Foreskin fibroblast (primary cell): ENCODE measurements at places on chromosomes 2 and 18.

GRCh38 chr2:240131296-240131695 lies 4.8 kb downstream of the COPS9 start:
- DNase-seq, result no peak

DNA sequence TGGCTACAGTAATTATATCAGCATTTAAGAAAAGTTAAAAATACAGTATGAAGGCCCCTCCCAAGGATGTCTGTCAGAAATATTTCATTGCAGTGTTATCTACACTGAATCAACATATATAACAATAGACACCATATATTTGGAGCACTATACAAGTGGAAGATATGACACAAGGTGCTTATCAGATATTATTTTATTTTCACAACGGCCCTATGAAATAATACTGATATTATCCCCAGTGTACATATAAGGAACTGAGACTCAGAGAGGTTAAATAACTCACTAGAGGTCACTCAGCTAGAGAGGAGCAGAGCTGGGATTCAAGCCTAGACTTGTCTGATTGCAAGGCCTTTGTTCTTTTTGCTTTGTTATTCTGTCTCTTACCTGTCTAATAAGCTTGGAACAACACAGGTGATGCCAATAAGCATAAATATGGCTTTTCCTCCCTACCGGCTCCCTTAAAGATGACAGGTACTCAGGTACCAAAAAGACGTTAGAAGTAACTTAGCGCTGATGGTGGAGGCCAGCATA lies 4.7 kb upstream of the SLC40A1 start:
- DNase-seq, result no peak

GRCh38 chr18:28411806-28412205 lies 234.9 kb upstream of the CDH2 start:
- peak; percentile 11 for DNase-seq

- no peak for DNase-seq
Observed at GRCh38 chr2:231475965-231476364, 11.7 kb upstream of the NCL start.

DNA sequence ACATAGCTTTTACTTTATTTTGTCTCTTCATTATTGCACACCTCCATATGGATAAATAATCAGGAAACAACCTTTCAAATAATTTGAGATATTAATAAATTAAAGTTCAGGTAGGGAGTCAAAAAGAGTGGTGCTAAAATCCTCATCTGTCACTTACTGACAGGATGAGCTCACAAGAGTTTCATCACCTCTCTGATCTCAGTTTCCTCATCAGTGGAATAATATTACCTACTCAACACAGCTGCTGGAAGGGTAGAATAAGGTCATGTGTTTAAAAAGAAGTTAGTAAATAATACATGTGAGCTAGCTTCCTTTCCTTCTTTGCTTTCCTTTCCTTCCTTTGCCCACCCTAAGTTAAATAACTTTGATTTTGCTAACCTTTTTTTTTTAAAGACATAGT lies 61.9 kb downstream of the RDH14 start:
- DNase-seq, result no peak

- DNase-seq, result peak; percentile 54
Observed at GRCh38 chr2:238513346-238513745, 86.6 kb downstream of the ASB1 start.

DNA sequence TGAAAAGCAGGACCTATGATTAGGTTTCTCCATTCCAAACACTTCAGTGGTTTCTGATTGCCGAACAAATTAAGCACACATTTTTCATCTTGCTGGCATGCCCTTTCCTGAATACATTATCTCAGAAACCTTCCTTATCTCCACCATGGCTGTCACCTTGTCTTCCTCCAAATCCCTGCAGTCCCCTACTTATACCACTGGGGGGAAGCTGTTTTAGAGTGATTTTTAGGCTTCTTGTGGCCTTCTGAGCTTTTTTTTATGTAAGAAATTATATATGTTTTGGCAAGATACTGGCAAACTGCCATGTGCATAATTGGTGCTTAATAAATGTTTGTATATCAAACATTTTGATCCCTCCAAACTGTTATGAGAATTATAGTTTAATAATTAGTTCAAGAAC lies 229.2 kb downstream of the MYT1L start:
- DNase-seq, result no peak

DNA sequence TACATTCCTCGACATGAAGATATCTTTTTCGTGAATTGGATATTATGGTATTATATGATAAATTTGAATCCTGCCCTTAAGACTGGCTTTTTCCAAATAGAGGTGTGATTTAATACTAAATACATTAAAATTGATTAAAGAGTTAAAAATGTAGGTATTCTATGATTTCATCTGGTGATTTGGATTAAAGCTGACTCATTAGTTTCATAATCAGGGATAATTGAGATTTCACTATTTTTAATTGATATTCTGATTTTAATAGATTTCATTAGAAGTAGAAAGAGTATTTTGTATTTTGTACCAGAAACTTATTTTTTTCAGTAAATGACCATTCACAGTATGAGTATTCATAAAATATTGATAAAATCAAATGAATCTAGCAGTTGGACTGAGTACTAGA lies 524.1 kb downstream of the PLCL1 start:
- no peak for DNase-seq

DNA sequence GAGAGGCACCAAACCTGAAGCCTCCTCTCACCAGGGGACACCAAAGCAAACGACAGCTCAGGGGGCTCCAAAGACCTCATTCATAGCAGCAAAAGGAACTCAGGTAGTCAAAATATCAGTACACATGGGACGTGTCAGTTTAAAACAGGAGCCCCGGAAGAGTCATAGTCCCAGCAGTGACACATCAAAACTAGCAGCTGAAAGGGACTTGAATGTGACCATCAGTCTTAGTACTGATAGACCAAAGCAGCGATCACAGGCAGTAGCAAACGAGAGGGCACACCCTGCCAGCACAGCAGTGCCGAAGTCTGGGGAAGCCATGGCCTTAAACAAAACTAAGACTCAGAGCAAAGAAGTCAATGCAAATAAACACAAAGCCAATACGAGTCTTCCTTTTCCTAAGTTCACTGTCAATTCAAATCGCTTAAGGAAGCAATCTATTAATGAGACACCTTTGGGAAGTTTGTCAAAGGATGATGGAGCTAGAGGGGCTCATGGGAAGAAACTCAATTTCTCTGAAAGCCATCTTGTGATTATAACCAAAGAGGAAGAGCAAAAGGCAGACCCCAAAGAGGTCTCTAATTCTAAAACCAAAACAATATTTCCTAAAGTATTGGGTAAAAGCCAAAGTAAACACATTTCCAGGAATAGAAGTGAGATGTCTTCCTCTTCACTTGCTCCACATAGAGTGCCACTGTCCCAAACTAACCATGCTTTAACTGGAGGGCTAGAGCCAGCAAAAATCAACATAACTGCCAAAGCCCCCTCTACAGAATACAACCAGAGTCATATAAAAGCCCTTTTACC lies 1.2 kb downstream of the GALNT5 start:
- DNase-seq, result no peak

DNA sequence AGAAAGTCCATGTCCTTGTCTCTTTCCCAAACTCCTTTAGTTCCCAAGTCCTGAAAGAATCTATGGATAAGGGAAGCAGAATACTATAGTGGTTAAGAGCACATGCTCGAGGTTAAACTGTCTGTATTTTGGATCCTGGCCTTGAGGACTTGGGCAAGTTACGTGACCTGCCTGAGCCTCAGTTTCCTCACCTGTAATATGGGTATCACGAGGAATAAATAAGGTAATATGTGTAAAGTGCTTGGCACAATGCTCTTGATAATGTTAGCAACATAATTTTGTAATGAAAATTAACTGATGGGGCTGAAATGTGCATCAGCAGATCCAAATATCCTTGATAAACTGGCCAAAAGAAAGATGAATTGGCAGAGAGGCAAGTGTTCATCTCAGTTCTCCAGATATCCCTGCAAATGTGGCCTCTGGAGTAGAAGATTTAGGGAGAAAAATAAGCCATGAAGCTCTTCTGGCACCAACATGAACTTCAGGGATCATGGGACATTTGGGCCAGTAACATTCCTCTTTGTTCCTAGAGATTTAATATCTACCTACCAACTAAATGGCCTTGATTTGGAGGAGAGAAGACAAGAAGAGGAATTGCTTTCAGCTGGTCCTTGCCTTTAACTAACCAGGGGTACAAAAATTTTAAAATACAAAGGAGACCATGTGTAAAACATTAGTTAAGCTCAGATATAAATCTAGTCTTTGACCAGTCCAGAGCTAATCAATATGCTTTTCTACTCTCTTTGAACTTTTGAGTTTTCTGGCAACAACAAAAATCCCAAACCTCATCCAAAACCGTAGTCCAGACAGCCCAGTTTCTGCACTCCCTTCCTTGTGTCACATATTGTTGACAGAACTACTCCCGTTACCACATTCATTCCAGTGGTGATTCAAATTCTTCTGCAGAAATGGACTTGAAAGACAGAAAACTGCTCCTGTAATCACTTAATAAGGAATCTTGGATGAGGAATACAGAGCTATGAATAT lies 52.7 kb upstream of the EML4 start:
- DNase-seq, result no peak

- DNase-seq, result no peak
Observed at GRCh38 chr2:235518322-235519090, 24.7 kb downstream of the AGAP1 start.

DNA sequence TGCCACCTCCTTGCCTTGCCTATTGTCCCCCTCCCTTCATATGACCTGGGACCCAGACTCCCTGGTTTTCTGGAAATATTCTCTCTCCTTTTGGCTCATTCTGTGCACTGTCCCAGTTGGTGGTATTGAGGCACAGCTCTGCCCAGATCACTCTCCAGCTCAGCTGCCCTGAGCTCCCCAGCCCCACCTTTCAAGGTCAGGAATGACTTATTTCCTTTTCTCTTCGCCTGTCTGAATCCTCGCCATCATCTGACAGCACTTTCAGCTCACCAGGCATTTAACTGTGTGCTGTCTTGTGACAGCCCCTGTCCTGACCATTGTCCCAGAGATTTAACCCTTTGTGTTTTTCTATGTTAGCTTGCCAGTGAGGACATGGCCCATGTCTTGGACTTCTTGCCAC lies 133.0 kb downstream of the MSH2 start:
- no peak for DNase-seq

DNA sequence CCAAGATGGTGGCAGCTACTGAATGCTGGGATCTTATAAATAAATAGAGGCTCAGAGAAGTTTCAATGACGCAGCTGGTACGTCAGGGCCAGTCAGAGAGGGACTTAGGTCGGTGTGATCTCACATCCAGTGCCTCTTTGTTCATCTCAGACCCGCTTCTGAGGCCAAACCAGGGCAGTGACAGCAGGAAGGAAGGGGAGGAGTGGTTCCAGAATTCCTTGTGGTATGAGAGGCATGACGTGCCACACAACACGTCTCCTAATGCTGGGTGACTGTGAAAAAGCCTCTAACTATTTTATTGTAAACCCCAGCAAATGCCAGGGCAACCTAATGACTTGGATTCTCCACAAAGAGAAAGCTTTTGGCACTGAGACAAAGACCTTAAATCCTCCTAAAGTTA lies 423.3 kb downstream of the LPIN1 start:
- peak; percentile 79 for DNase-seq

GRCh38 chr2:167293172-167293781 lies 405.0 kb downstream of the XIRP2 start:
- peak; percentile 32 for DNase-seq

DNA sequence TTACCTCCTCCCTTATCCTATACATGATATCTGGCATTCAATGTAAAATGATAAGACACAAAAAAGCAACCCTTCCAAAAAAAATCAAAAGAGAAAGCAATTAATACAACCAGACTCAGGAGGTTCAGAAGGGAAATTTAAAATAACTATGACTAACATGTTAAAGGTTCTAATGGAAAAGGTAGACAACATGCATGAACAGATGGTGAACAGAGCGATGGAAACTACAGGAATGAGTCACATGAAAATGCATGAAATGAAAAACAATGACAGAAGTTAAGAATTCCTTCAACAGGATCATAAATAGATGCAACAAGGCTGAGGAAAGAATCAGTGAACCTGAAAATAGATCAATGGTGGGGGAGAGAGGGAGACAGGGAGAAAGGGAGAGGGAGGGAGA lies 26.1 kb upstream of the ERCC3 start:
- no peak for DNase-seq

GRCh38 chr2:34627003-34627402 lies 1027.9 kb upstream of the FAM98A start:
- no peak for DNase-seq

DNA sequence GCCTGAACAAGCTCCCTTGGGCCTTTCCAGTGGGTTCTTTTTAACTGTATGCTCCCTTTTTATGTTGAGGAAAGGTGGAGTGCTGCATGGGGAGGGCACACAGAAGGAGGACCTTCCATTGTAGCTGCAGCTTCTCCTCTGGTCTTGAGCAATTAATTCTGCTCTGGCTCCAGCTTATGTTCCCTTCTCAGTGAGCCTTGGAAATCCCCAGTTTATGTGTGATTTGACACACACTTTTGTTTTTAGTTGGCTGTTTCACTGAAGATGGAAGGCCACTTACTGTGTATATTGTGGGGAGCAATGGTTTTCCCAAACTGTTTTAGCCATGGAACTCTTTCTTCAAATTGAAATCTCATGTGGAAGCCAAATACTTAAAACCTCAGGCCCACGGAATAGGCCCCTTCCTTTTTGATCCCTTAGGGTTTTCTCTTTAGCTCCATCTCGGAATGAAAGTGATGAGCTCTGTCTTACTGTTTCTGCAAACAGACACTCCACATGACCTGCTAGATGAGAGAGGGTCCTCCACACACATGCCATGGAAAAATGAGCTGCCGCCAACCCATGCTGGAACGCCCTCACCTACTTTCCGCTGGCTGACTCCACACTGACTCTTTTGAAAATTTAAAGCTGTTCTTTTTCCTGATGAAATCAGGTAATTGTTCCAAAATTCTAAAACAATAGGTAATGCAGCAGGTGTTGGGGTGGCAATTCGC lies 280.9 kb upstream of the SIX2 start:
- no peak for DNase-seq

- DNase-seq, result no peak
Observed at GRCh38 chr2:105747254-105747894, 2.7 kb downstream of the NCK2 start.

GRCh38 chr2:24874035-24874434 lies 46.0 kb downstream of the ADCY3 start:
- DNase-seq, result no peak

- DNase-seq, result no peak
Observed at GRCh38 chr2:67489396-67489795, 92.3 kb downstream of the ETAA1 start.

GRCh38 chr2:240857039-240858008 lies 11.3 kb upstream of the AGXT start:
- DNase-seq, result no peak

- no peak for DNase-seq
Observed at GRCh38 chr2:117091041-117091837, 723.3 kb upstream of the DDX18 start.

GRCh38 chr18:49169037-49169521 lies 218.3 kb upstream of the SMAD7 start:
- no peak for DNase-seq

DNA sequence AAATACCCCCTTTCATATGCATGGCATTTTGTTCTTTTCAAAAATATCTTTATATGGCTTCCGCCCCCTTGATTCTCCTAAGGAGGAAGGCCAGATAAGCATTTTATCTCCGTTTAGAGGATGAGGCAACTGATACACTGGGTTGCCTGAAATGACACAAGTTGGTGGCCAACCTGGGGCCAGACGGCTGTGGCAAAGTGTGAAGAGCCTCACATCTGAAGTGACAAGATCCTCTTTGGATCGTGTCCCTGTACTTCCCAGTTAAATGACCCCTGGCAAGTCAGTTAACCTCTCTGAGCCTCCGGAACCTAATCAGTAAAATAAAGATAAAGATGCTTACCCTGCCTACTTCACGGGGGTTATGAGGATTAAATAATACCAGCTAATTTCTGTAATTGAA lies 4.6 kb downstream of the SETBP1 start:
- DNase-seq, result no peak
